Small intestine (tissue), 16 donors: ENCODE measurements at places on chromosomes 3 and 15.

- no peak for DNase-seq
Observed at GRCh38 chr3:147652651-147653366, 243.6 kb downstream of the ZIC1 start.

DNA sequence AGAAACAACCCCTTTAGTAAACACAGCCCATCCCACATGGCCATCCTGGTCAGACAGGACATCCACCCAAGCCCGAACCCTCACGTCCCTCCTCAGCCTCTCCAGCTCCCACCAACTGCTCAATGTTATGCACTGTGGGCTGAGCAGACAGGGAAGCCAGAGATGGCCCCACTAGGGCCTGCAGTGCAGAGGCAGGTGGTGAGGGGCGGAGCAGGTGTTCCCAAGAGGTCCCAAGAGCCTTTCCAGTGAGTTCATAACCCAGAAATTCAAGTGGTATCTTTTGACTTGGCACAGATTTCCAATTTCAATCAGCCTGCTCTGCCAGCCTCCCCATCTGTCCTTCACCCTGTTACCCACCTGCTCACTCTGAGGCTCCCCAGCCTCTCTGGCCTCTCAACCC, 130.3 kb downstream of the LIPC start:
- no peak for DNase-seq

- peak; percentile 33 for DNase-seq
Observed at GRCh38 chr15:84079885-84080777, 155.4 kb upstream of the GOLGA6L4 start.

- DNase-seq = no peak
Observed at GRCh38 chr15:76802411-76802810, 102.7 kb downstream of the SCAPER start.

- no peak for DNase-seq
Observed at GRCh38 chr3:110938629-110939028, 133.0 kb upstream of the NECTIN3 start.

- DNase-seq = no peak
Observed at GRCh38 chr3:11634081-11634635, 9.6 kb downstream of the VGLL4 start.

GRCh38 chr15:48721061-48721810, 75.7 kb upstream of the FBN1 start:
- no peak for DNase-seq

DNA sequence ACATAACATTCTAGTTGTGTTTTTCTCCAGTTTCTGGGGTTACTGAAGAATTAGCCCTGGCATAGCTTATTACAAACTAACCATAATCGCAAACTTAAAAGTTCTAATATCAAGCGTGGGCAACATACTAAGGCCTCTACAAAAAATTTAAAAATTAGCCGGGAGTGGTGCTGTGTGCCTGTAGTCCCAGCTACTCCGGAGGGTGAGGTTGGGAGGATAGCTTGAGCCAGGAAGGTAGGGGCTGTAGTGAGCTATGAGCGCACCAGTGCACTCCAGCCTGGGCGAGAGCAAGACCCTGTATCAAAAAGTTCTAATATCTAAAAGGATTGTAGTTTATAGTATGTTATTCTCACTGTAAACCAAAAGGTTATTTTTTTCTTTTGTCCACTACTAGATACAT, 1.1 kb downstream of the OIP5 start:
- DNase-seq = no peak

- DNase-seq = no peak
Observed at GRCh38 chr15:88230823-88231222, 25.7 kb downstream of the NTRK3 start.

GRCh38 chr3:72092778-72093177, 307.8 kb upstream of the PROK2 start:
- DNase-seq = no peak

DNA sequence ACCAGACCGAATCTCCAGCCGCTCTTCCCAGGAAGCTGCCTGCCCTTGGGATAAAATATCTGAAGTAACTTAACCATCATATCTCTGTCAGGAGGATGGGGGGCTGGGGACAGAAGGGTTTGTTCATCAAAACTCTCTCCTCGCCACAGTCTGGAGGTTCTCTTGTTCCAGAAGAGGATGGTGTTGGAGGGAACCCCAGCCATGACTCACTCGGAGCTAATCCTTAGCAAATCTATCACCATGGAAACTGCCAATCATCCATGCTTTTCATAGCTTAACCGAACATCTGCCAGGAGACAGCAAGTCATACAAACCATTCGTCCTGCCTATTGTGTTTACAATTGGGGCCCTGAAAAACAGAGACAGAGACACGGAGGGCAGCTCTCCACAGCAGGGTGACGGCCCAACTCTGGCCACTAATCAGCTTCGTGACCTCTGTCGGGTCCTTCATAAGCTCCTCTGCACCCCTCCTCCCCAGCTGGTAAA, 73.8 kb upstream of the HEG1 start:
- DNase-seq = no peak

- DNase-seq = no peak
Observed at GRCh38 chr15:68045289-68046265, 8.5 kb upstream of the PIAS1 start.

- no peak for DNase-seq
Observed at GRCh38 chr3:58117561-58118181, 93.1 kb downstream of the DNASE1L3 start.

- peak; percentile 93 for DNase-seq
Observed at GRCh38 chr15:78374436-78375393, 34.6 kb downstream of the CRABP1 start.

GRCh38 chr15:77607111-77607893, 25.4 kb downstream of the LINGO1 start:
- DNase-seq = no peak

DNA sequence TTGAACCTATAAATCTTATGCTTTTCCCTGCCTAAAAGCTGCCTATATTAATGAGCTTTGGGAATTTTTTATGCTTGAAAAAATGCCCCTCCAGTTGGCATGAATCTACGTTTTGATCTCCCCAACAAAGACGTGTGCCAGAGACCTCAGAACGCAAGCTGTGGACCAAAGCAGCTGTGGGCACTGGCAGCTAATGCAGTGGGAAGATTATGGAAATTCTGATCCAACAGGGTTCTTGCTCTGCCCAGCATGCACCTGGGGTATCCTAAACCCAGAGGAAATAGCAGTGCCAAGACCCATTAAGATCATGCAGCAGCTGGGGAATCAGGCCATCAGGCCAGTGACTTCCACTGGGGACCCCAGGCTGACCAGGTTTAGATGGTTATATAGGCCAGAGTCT, 423.0 kb downstream of the ZBBX start:
- DNase-seq = no peak

GRCh38 chr3:185215873-185216606, 37.8 kb downstream of the EHHADH start:
- peak; percentile 29 for DNase-seq

DNA sequence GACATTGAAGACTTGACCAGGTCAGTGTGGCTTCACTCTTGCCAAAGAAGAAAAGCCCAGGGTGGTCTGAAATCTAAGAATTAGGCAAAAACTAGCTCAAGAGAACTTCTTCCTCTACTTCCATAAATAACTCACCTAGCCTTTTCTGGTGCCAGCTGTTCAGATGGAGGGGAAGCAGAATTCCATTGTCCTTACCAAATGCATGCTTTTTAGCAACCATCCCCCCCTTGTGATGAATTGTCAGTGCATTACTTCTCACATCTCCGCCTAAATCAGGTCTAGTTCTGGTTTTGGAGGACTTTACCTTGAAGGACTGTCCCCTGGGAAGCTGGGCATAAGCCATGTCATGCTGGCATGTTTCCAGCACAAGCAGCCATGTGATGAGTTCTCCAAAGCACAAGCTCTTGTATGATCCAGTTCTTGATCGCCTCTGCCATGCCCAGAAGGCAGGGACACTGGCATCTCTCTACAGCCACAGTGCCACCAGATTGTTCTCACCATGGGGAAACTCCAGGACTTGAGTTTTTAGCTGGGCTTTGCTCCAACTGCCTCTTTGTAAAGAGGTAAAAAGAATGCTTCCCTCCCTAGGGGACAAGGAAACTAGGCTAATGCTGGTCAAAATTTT, 96.4 kb upstream of the IL12A start:
- no peak for DNase-seq

- no peak for DNase-seq
Observed at GRCh38 chr3:101819649-101820206, 29.6 kb upstream of the NFKBIZ start.

DNA sequence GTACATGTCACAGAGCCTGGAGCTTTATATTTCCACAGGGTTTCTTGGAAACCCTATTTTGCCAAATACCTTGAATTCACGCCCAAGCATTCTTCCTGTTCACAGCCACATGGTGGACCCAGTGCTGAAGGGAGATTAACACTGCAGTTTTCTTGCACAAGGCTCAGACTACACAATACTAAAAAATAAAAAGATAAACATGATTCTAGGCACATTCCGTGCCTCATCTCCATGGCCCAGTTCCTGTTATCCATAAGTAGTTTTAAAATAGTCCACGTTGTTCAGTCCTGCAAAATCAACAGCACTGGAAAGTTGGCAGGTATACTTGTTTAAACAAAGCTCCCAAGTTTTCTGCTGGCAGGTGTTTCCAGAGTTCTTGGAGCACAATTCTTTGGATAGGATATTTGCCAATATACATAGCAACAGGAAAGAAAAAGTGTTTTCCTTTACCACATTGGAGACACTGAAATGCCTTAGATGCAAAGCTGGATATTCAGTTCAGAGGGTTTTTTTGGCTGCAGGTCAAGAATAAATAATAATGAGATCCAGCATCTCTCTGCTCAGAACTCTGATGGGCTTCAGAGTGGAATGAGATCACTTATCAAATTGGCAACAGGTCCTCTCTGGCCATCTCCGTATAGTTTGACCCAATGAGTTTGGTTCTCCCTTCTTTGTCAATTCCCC, 88.1 kb upstream of the TGFBR2 start:
- peak; percentile 25 for DNase-seq

GRCh38 chr3:177377166-177377565, 179.9 kb upstream of the TBL1XR1 start:
- no peak for DNase-seq

- peak; percentile 63 for DNase-seq
Observed at GRCh38 chr3:152524198-152525140, 255.7 kb downstream of the MBNL1 start.

GRCh38 chr3:79086514-79086913, 681.3 kb downstream of the ROBO1 start:
- DNase-seq = peak; percentile 65

DNA sequence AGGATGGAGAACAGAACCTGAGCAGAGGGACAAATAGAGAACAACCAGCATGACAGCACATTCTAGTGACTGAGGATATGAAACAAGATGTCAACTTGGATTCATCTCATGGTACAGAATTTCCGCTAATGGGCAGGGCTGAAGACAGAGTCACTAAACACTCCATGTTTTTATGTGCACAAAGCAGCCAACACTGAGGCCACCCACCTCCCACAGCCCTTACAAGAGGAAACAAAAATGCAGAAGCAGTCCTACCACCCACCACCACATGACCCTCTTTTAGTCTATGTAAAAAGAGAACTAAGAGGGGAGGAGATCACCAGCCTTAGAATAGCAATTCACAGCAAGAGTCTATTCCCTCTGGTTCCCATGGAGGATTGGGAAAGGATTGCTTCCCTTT, 131.4 kb upstream of the UBE2E2 start:
- no peak for DNase-seq

DNA sequence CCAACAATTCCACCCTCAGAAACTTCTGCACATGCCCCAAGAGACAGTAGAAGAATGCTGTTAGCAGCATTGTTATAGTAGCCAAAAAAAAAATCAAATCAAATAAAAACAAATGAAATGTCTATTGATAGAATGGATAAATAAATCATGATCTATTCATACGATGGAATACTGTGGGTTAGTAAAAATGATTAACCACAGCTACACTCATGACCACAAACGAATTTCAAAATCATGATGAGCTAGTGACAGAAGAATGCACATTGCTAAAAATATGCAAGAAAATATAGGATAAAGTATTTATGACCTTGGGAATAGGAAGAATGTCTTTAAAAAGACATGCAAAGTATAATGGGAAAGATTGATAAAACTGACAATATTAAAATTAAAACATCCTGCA, 57.5 kb upstream of the ACAN start:
- DNase-seq = no peak

DNA sequence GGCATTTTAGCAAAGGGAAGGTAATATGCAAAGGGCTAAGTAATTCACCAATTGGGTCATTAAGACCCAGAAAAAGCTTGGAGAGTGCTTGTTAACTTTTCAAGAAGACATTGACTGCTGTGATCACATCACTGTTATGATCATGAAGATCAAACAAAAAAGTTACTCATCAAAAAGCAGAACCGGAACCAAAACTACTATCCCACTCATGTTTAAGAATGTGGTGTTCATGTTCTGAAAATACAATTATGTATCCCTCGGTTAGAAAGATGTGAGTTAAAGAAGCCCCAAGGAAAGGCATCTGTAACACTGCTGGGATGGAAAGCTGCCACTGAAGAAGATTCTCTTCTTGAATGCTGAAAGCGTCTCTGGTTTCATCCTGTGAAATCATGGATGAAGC, 32.6 kb downstream of the BBX start:
- no peak for DNase-seq

- DNase-seq = no peak
Observed at GRCh38 chr3:9690451-9691450, 12.9 kb upstream of the CPNE9 start.

GRCh38 chr3:13049400-13049799, 23.8 kb downstream of the IQSEC1 start:
- no peak for DNase-seq

DNA sequence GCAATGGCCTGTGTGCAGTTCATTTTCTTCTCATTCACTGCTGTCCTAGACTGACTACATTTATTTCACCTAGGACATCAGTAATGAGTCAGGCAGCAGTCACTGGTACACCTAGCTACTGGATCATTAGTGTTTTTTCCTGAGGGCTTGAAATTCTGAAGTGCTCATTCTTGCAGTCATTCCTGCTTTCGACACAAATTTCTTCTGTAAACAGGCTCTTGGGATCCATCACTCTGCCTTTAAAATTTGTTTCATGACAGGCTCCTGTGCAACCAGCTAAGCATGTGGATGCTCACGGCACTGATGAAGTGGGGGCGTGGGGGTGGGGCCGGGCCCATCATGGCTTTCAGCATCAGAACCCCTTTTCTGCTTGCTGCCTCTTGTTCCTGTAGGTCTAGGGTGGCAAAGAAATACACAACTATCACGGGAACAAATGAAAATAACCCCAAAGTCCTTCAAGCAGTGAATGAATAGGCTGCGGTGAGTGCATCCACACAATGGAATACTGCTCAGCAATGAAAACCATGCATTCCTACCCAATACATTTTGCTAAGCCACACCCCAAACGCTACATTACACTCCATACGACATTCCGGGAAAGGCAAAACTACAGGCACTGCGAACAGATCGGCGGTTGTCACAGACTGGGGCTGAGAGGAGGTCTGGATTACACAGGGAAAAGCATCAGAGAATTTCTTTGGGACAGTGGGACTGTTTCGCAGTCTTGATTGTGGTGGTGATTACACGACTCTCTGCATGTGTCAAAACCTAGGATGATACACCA, 9.3 kb upstream of the MELTF start:
- DNase-seq = no peak
